Tongue (tissue), 3 donors: ENCODE measurements at places on chromosomes 1 and 21.

DNA sequence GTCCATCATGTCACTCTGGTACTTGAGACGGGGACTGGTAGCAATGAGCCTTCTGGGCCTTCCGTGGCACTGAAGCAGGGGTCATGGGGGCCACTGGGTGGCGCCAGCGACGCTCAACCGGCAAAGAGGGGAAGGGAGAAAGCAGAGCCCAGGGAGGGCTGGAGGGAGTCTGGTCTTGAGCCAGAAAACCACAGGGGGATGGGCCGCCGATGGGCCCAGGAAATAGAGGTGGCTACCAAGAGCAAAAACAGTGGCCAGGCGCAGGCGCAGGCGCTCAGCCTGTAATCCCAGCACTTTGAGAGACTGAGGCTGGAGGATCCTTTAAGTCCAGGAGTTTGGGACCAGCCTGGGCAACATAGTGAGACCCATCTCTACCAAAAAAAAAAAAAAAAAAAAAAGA lies 21.8 kb downstream of the EXOC8 start:
- DNase-seq, result peak; percentile 5

DNA sequence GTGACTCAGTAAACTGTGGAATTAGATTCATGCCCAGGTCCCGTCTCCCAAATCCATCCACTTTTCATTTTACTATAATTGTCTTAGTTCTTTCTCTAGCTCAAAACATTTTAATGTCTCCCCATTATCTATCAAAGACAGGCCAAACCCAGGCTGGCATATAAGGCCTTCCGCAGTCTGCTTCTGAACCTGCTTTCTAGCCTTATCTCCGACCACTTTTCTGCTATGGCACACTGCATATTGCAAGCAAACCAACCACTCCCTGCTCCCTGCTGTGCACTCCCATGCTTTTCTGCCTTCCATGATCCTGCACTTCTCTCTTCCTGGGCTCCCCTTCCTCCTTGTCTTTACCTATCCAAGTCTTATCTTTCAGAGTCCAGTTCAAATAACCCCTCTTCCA lies 17.3 kb upstream of the PIGM start:
- no peak for DNase-seq

- no peak for DNase-seq
Observed at GRCh38 chr1:46653405-46653958, 14.7 kb downstream of the ATPAF1 start.

- DNase-seq, result peak; percentile 83
Observed at GRCh38 chr1:42765832-42766740, 742 bp downstream of the P3H1 start.

DNA sequence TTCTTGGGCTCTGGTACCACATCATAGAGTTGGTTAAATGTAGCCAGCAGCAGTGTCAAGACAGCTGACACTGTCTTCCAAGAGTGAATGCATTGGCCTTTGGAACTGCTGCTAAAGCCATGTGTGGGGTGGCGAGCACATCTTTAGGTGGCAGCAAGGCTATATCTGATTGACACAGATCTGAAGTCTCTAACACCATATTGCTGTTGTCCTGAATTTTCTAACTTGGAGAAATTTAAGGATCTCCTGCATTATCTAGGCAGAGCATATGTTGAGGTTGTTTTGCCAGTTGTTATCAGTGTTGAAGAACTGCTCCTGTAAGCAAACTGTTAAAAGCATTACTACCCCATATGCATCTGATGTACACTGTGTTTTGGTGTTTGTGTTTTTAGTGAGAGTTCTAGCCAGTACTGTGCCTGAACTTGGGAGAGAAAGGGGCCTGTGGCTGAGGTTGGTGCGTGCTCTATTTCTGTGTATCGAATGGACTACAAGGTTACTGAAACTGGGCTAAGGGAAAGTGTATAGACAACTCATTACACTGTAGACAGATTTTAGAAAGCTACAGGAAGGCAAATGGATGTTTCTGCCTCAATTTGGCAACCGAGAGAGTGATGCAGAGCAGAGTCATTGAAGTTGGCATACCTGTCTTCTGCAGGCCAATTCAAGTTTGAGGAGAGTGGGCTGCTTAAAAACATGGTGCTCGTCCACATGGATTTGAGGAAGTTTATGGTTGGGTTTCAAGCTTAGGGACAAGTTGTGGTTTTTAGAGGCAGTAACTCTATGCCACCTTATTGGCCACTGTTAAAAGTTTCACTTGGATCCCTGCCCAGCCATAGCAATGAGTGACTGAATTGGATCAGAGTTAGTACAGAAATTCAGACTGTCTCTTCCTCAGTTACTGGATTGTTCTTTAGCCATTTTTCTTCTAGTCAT lies 16.9 kb downstream of the DYRK3 start:
- DNase-seq, result no peak

- no peak for DNase-seq
Observed at GRCh38 chr1:15709226-15709625, 25.1 kb downstream of the PLEKHM2 start.

- DNase-seq, result peak; percentile 21
Observed at GRCh38 chr1:116989835-116990234, 11.7 kb upstream of the CD101 start.

DNA sequence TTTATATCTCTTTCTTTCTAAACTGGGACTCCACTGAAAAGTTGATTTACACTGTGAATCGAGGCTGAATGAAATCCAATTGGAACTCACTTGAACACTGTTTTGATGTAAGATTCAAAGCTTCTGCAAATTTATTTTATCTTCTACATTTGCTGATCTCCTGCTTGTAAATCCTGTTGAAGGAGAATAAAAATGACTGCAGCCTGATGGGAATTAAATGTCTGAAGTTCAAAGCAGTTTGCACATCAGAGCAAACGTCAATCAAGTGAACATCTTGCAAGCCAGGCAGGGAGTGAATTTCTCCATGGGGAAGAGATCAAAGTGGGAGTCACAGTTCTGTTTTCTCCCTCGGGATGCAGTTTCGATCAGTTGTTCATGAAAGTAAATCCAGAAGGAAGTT lies 127.2 kb downstream of the CACHD1 start:
- DNase-seq, result no peak

DNA sequence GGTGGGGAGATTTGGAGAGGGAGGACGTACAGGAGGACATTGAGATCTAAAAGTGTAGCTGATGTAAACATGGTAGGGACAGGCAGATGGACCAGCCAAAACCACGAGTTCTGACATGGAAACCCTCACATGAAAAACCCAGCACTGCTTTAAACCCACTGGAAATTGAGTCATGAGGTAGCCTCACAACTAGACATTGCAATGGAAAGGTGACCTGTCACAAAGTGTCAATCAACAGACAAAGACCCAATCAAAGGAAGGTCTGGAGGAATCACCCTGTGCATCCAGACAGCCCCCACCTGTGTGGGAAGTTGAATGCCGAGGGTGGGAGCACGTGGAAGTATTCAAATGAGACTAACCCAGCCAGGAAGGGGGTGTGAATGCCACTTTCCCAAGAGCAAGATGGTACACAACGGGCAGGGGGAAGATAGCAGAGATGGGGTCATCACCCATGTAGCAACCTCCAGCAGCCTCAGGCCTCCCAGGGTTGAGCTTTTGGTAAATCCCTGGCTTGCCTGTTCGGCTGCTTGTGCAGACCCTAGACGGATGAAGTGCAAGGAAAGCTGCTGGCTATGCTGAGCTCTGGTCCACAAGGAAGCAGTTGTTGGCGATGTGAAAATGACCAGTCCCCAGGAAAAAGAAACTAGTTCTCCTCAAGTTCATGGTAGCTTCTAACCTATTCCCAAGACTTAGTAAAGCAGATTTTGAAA lies 5.6 kb downstream of the FCMR start:
- no peak for DNase-seq

- no peak for DNase-seq
Observed at GRCh38 chr1:17119773-17120480, 676 bp upstream of the PADI2 start.

DNA sequence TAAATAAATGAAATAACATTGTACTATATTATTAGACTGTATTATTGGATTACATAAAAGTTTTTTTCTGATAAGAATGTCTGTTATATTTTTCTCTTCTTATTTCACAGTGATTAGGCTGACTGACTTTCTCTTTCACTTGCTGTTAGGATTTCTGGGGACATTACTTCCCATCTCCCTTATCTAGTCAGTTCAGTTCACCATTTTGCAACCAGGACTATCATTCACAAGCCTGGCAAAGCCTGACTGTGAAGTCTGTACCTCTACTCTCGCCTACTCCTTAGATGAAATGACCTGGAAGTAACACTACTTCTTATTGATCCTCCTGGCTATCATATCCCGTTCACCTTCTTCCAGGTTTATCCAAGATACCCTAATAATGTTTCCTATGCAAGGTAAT lies 676.6 kb downstream of the USP25 start:
- no peak for DNase-seq

GRCh38 chr1:177274687-177275211 lies 104.0 kb downstream of the BRINP2 start:
- DNase-seq, result peak; percentile 87

GRCh38 chr1:237352747-237353146 lies 310.8 kb downstream of the RYR2 start:
- no peak for DNase-seq

- DNase-seq, result no peak
Observed at GRCh38 chr1:91546301-91546581, 45.6 kb downstream of the CDC7 start.

DNA sequence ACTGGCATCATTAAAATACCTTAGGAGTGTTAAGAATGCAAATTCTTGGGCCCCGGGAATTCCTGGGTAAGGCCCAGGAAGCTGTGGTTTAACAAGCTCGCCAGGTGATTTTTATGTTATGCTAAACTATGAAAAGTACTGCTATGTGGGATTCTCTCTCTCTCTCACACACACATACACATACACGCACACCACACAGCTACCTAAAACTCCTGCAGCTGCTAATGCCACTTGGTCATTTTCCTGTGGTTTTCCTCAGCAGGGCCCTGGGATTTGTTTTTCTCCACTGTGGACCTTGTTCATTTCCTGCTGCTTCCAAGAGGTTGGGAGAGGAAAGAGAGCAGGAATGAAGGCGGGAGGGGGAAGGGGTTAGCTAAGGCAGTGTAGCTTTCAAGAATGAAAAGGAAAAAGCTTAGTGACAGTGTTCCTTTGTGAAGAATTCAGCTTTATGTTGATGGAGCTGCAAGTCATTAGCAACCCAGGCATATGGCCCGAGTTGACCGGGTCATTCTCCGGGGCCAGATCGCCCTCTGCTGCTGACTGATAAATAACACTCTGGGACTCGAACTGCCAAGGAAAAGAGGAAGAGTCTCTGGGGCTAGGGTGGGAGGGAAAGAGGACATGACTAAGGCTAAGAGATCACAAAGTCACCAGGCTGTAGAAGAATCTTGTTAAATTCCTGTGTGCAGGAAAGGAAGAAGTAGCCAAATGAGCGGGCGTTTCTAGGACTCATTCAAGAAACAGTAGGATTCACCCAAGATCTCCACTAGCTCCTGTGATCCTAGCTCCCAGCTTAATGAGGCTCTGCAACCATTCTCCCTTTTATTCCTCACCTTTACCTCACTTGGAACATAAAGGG lies 30.5 kb upstream of the LRIG2 start:
- peak; percentile 85 for DNase-seq
